ENCODE measurements at places on chromosomes 5 and 9. TPM values are rescaled to one million over a fixed set of nuclear protein-coding genes. Genes with fewer than 3 reads are reported as not detected.
A peak's percentile ranks its signal among the peaks of the same experiment; 100 is the strongest.

The TMEM171 gene
- not detected for total RNA-seq

The TMEM215 gene
- total RNA-seq, result 0.69 TPM

- no peak for DNase-seq
Measured at GRCh38 chr5:179865491-179866240, 7.0 kb upstream of the MRNIP start.

DNA sequence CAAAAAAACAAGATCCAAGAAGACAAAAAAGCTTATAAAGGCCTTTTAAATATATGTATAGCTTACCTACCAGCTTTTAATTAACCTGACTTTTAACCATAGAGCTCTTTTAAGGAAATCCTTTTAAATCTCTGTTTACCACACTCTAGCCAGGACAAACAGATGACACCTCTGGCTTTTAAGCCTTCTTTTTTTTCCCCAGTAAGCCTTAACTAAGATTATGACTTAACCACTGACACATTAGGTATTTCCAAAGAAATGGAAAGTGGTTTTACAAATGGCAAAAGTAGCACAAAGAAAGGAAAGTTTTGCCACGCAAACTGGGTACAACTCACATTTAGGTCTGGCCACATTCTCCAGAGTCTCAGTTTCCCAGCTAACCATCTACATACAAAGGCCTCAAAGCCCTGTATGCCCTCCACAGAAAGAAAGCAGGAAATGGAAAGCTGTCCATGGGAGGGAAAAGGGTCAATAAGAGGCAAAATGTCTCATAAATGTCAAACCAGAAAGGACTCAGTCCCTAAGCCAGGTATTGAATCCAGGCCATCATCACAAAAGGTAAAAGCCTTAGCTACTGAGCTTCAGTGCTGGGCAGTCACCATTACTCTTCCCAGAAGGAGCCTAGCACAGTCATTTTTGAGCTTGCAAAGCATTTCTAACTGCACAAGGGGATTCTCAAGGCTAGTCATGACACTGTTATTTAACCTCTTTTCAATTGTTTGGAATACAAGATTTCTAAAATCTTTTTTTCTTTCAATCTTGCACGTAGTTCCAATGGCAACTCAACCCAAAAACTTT lies 19.7 kb downstream of the TMEM161B start:
- DNase-seq, result no peak

- DNase-seq, result no peak
Measured at GRCh38 chr5:135153259-135153658, 119.2 kb upstream of the PITX1 start.

DNA sequence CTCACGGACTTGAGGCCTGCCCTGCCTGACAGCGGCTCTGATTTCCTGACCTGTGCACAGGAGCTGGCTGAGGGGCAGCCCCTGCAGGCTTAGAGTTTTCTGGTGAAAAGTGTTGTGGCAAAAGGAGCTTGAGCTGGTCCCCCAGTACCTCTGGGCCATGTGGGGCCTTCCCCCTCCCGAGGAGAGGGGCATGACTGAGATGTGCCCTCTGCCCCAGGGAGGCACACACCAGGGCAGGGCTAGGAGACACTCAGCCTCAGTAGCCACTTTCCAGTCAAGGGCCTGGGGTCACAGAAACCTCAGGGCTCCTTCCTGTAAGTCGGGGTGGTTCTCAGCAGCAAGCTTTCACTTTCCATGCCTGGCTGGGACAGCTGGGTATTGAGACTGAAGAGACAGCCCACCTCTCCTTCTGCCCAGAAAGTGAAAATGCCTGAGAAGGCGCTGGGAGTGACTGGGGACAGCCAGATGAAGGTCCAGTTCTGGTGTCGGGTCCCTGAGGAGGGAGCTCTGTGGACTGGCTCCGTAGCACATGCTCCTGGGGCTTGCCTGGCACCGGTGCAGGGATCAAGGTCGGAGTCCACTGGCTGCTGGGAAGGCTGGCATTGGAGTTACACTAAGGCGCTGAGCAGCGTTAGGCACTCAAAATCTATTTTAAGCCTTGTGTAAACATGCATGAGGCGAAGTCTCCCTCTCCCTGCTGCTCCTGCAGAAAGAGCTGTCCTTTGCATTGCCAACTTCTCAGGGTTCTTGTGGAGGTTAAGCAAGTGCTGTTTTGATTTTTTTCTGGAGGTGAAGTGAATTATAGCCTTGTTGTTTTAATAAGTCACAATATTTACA lies 394.9 kb downstream of the GADD45G start:
- peak; percentile 82 for DNase-seq

DNA sequence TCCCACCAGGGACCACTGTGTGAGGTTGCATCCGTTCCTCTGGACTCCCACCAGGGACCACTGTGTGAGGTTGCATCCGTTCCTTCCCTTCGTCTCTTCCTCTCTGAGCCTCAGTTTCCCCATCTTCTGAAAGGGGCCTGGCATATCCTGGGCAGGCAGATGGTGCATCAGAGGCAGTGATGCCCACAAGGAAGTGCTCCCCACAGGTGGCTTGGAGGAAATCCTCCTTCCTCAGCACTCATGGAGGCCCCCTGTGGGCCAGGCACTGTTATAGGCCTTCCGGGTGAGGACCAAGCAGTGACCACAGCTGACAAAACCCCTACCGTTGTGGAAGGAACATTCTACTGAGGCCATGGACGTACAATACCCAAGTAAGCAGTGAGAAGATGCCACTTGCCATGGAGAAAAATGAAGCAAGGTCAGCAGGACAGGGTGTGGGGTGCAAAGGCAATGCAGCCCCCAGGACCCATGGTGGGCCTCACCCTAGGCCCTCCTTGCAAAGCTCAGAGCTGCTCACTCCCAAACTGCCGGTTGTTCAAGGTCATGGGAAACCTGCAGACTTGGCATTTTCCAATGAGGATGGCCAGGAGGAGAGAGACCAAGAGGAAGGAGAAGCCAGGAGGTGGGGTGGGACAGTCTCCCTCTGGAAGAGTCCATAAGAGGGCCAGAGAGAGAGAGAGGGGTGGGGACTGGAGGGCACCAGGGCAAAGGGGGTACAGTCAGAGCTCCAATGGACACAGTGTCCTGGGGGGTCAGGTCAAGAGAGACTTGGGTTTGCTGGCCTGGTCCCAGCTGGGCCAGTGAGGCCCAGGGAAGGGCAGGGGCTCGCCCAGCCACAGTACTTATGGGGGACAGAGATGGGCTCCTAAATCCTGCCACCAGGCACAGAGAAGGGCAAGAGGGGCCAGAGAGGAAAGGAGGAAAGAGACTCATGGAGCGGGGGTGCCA lies 51.1 kb downstream of the C9orf50 start:
- peak; percentile 64 for DNase-seq

GRCh38 chr9:88706193-88707113 lies 171.5 kb downstream of the NXNL2 start:
- no peak for DNase-seq

- DNase-seq, result peak; percentile 22
Measured at GRCh38 chr5:36507332-36507952, 99.0 kb upstream of the SLC1A3 start.

DNA sequence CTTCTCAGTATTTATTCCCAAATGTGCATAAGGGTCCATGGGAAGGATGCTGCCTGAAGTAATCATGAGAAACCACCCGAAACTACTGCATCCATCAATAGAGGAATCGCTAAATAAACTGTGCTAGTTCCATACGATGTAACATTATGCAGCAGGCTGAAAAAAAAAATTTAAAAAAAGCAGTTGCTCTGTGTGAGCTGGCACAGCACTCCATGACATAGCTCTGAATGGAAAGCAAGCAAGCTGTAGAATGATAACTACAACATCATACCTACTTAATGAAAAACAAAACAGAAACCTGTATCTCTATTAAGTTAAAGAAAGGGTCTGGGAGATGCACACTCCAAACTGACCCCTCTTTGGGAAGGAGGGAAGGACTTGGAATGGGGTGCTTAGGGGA lies 49.3 kb downstream of the SHB start:
- DNase-seq, result no peak

DNA sequence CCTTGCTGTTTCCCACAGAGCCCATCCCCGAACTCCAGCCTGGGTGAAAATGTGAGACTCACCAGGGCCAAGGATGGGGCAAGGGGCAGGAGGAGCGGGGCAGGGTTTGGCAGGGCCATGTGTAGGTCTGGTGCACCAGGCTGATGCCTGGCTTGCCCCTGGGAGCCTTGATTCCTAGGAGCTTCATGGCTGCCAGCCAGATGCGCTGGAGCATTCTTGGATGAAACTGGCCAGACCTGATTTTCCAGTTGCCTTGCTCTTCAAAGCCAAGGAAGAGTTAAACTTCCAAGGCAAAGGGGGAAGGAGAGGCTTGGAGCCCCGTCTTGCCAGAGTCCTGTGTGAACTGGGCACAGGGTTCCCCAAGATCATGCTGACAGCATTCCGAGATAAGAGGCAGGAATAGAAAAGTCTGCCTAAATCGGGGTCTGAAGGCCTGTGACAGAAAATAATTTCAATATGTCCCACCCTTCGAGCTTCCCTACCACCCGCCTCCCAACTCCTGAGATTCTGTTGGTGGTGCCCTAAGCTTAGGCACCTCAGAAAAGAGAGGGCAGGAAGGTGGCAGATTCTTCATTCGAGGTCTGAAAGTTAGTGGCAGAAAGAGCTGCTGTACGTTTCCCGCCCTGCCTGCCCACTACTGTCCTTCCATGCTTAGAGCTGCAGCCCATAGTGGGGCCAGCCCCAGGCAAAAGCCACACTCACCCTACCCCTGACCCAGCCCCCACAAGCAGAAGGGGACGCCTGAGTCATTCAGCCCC lies 20.4 kb downstream of the FAT2 start:
- DNase-seq, result no peak

- DNase-seq, result no peak
Measured at GRCh38 chr5:54108136-54108535, 202.2 kb downstream of the ARL15 start.

GRCh38 chr9:136483589-136484152 lies 831 bp upstream of the SEC16A start:
- DNase-seq, result peak; percentile 96

DNA sequence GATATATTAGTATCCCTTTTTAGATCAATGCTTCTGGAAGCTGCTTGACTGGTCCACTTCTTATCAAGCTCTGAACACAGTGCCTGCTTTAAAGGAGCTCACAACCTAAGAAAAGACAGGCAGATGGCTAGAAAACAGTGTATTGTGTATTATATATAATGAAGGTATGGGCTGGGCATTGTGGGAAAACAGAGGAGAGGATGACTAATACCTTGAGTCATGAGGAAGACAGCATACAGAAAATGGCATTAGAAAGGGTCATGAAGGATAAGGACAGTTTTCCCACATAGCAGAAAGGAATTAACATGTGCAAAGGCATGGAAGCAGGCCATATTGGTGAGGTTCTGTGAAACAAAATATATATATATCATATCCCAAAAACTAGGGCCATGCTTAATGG lies 309.6 kb downstream of the MLLT3 start:
- DNase-seq, result no peak

GRCh38 chr5:62689599-62690368 lies 111.2 kb downstream of the LRRC70 start:
- no peak for DNase-seq

GRCh38 chr5:14552017-14552416 lies 29.6 kb upstream of the OTULINL start:
- DNase-seq, result no peak

- DNase-seq, result no peak
Measured at GRCh38 chr5:159982421-159983173, 26.3 kb upstream of the TTC1 start.
